ENCODE measurements at places on chromosomes 11 and 22.
A peak's percentile ranks its signal among the peaks of the same experiment; 100 is the strongest.

DNA sequence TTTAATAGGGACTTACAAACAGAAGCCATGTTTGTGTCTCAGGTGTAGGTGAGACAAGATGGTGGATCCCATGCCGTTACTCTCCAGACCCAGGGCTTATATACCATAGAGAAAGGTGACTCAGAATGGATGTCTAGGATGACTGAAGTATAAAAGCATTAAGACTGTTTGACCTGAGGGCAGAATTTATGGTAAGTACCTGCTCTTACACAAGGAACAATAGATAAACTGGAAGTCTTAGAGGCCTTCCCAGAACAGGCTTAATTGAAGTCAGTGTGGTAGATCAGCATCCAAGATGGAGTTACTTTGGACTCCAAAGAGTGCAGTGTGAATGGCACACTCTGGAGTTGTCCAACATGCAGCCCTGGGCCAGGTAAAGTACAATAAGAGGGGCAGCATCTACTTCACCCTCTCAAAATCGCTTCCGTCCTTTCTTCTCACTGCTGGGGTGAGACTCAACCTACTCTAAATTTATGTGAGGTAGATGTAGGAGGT lies 387.0 kb upstream of the DDI1 start:
- DNase-seq: no peak

DNA sequence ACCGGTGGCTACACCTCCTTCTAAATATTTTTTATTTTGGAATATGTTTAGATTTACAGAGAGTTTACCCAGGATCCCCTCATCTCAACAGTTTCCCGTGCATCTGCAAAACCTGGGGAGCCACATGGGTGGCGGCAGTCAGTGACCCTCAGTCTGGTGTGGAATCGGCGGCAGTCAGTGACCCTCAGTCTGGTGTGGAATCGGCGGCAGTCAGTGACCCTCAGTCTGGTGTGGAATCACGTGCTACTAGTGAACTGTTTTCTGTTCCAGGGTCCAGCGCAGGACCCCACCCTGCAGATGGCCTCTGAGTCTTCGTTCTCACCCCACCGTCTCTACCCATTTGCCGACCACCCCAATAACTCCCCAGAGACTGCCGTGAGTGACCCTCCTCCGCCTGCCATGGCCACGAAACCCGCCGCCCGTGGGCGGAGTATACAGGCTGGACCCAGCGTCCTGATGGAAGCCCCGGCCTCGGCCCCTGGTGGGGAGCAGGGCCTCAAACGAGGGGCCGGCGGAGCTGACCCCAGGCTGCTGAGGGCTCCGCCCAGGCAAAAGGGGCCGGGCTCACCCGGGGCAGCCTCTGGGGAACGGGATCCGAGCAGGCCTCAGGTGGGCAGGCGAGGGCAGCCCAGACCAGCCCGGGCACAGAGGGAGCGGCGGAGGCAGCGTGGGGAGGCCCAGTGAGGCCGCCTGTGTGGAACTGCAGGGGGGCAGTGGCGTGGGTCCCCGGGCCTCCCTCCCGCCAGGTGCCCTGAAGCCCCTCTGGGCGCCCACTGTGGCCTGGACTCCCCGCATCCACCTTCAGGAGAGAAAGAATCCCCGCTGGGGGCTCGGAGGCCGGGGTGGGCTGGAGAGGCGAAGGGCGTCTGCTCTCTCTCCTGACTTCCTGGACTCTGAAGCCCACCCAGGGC lies 2.5 kb downstream of the IL17REL start:
- no peak for DNase-seq

GRCh38 chr11:106158406-106158805 lies 80.9 kb downstream of the AASDHPPT start:
- DNase-seq: no peak

DNA sequence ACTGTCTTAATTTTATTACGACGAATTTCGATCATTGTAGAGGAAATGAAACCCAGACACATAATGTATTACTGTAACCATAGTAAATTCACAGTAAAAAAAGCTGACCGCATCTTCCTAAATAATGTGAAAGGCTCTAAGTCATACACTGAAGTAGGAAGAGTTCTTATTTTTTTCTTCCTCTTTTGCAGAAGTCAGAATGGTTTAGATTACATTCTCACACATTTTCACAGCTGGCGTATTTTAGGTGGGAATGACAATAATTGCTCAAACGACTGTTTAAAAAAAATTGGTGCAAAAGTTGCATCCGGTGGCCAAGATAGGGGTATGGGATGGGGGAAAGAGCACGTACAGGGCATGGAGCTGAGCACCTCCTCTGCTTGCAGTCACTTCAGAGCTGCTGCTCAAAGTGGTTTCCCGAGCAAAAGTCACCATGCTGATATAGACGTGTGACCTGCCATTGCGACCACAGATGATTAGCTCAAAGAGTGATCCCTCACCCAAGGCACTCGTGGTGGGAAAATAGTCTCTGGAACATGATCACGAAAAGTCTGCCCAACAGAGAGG lies 35.3 kb downstream of the MMP13 start:
- peak; percentile 17 for DNase-seq

GRCh38 chr11:127119356-127119755 lies 118.8 kb upstream of the KIRREL3 start:
- DNase-seq: no peak

GRCh38 chr11:106091480-106092123 lies 14.1 kb downstream of the AASDHPPT start:
- peak; percentile 57 for DNase-seq

DNA sequence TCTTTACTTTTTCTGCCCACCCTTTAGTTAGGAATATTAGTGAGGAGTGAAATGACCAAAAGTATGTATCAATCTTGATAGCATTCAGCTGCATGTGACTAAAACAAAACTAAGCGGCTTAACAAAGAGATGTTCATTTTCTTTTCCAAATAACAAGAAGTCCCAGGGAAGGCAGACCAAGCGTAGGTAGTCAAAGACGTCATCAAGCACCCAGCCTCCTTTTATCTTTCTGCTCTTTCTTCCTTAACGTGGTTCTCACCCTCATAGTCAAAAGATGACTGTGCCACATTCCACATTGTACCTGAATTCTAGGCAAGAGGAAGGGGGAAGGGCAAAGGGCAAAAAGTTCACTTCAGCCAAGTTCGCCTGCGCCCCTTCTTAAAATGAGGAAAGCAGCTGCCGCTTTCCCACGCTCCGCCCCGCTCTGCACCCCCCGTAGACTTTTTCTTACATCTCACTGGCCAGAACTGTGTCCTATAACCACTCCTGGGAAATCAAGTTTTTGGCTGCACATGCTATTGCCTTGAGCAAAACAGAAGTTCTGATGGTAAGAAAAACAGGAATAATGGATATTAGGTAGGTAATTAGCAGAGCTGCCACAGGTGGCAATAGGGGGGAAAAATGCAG lies 14.6 kb upstream of the PGM2L1 start:
- DNase-seq: no peak

DNA sequence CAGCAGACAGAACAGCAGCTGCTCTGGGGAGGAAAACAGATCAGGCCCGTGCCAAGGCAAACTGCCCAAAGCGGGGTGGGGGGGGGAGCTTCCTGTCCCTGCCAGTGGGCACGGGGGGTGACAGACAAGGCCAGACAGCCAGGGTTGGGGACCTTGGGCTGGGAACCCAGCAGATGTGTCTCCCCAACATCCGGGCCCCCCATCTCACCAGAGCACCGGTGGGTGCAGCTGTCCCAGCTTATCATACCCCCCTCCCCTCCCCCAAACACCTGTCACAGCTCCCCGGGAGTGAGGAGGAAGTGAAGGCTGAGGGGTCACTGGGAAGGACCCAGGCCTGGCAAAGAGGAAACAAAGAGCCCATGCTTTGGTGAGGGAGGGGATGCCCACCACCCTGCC lies 1.3 kb downstream of the PPP1R14B start:
- DNase-seq: no peak

DNA sequence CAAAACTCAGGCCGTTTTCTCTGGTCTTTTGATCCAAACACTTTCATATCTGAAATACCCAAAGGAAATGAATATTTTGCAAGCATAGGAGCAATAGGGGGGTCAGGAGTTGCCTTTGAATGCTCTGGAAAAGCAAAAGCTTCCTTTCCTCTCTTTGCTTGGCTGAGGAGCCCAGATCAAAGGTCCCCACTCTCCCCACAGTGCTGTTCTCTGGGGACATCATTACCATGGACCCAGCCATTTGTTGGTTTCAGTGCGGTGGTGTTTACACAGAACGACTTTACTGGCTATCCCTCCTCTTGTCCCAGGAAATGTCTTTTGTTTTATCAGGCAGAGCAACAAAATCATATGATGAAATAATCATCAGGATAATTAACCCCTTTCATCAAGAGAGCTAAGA lies 1089.1 kb downstream of the TBC1D22A start:
- DNase-seq: no peak

GRCh38 chr11:30025396-30026139 lies 8.7 kb upstream of the KCNA4 start:
- DNase-seq: no peak

- DNase-seq: no peak
Measured at GRCh38 chr11:19735909-19736498, 23.4 kb downstream of the NAV2 start.

- DNase-seq: no peak
Measured at GRCh38 chr22:43823911-43824665, 12.0 kb upstream of the EFCAB6 start.

DNA sequence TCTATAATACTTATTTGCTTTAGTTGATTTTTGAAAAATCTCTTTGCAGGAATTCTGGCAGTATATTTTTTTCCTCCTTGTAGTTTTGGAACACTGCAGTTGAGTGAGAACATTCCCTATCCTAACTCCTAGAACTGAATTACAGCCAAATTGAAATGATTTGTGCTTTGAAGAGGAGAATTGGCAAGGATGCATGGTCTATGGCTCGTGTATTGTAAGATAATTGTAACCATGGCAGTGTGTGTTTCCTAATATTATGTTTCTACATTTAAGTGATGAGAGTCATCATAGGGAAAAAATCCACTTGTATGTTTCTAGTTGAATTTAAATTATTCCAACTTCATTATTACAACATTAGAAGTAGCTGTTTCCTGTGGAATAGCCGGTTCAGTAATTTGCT lies 80.9 kb upstream of the MYO18B start:
- DNase-seq: no peak

DNA sequence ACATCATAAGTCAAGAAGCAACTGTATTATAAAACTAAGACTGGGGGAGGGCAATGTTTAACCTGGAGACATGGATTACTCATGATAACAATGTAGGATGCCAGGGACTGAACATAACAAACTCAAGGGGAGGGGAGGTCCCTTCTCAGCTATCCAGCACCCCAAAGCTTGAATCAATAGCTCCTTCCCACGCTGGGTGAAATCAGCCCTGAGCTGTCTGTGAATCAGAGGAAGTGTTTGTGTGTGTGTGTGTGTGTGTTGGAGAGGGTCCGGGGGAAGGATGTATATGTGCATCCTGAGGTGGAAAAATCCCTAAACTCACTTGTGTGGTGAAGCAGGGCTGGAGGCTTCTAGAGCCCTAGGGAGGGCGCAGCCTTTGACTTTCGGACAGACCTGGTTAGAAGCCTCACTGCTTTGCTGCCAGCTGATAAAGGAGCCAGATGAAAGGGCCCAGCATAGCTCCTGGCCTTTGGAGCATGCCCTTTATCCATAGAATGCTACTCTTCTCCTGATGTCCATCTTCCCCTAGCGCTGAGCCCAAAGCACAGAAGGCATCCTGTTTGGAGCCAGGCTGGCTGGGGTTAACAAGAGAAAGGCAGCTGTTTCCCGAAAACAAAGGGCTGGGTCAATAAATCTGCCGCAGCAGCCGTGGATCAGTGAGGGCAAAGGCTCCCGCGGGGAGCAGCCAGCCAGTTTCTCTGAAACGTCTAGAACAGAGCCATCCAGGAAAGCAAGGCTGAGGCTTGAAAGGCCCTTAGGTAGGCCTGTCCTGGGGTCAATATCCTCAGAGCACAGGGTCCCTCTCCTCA lies 35.8 kb downstream of the TNKS1BP1 start:
- no peak for DNase-seq

- DNase-seq: peak; percentile 81
Measured at GRCh38 chr11:5600374-5600851, 4.0 kb downstream of the TRIM6 start.

DNA sequence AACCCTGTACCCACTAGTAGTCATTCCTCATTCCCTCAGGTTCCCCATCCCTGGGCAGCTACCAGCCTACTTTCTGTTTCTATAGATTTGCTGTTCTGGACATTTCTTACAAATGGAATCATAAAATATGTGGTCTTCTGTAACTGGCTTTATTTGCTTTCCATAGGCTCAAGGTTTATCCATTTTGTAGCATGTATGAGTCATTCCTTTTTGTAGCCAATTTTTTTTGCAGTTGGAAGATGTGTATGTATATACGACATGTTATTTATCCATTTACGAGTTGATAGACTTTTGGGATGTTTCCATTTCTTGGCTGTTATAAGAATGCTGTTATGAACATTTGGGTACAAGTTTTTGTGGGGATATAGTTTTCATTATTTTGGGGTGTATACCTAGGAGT lies 130.6 kb downstream of the WNT11 start:
- no peak for DNase-seq

DNA sequence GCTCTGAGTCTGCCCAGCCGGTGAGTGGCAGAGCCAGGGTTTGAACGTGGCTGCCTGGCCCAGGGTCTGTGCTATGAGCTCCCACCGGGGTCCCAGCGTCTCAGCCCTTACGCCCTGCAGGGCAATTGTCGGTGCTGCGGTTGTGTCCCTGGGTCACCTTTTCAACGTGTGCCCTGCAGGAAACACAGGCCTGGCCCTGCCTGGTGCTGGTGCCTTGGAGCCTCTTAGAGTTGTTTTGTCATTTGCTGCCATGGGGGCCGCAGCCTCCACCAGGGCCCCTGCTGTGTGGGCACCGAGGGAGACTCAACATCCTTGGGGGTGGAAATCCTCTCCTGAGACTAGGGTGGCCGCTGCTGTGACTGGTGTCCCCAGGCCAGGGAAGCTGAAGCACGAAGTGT lies 50.6 kb upstream of the SLC22A12 start:
- DNase-seq: no peak

DNA sequence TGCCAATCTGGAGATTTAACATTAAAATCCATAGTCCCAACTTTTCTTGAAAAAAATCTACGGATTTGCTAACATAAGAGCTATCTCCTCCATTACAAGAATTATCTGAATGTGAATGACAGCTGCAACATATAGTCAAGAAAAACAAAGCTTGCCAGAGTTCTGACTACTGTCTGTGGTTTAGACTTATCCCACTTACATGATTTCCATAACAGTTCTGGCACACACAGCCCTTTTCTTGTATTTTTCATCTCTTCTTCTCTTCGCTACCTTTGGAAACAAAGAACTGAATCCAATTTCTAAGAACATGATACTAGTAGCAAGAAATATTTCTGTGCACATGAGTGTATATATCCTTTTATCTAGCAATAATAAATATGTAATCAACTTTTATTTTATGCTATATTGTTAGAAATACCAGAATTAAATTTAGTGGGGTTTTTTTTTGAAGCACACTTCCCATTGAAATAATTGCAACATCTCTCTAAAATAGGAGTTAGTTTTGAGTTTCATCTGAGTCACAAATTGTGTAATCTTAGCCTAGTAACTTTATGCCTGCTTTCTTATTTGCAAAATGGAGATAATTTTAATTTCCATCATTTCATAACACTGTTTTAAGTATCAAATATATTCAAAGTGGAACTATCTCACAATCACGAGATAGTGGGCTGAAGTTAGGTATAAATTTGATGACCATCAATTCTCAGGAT lies 1217.6 kb downstream of the JRKL start:
- DNase-seq: no peak
